Naive thymus-derived CD8-positive, alpha-beta T cell (primary cell): ENCODE measurements at places on chromosomes 1 and 21.
A peak's percentile ranks its signal among the peaks of the same experiment; 100 is the strongest.

DNA sequence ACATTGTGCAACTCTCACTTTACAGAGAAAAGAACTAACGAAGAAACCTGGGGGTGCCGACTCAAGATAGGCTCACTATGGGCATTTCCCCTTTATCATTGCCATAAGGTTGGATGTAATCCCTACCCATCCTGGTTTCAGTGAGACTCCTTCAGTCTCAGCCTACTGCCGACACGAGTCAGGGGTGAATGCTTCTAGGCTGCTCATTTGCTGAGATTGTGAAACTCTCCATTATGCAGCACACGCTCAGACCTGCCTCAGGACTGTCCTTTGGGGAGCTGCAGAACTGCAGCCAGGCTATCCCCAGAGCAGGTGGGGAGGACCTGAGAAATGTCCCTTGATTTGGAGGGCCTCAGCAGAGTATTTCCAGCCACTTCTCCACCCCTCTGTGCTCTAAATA, 22.2 kb downstream of the TSHB start:
- DNase-seq: no peak

DNA sequence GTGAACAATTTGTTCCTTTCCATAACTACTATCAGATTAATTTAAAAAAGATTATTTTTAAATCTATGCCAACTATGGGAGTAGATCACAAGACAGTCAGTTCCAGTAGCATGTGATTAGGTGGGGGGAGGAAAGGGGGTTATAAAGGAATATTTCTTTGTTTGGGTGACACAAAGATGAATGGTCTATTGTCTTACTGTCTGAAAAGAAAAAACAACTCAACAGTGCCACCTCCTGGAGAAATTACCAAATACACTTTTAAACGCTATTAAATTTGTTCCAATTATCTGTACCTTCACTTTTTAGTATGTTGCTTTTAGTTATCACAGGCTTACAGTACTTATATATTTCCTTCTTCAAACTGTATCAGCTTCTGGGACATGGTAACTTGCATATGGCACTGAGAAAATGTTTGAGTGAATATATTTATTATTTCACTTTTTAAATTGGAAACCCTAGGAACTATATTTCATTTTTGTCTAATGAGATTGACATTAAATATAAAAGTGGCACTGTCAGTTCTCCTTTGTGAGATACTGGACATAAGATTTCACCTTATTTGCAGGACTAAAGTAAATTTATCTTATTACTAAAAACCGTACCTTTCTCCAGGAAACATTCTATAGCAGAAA, 1.7 kb upstream of the SORT1 start:
- DNase-seq: peak; percentile 33

DNA sequence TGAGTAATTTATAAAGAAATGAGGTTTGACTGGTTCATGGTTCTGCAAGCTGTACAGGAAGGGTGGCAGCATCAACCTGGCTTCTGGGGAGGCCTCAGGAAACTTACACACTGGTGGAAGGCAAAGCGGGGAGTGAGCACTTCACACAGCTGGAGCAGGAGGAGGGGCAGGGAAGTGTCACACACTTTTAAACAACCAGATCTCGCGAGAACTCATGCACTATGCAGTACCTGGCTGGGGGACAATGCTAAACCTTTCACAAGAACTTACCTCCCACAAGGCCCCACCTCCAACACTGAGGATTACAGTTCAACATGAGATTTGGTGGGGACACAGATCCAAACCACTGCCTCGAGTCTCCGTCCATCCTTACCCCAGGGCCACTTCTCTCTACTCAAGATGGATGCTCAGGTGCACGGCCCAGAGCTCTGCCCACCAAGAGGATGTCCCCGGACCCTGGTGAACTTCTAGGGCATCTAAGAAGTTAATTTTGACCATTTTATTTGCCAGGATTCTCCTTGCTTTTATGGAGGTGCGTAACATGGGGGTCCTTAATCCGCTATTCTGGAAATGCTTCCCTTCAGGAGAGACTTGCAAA, 22.7 kb upstream of the ACTRT2 start:
- DNase-seq: no peak

GRCh38 chr1:162661336-162661735, 29.1 kb downstream of the DDR2 start:
- DNase-seq: no peak

DNA sequence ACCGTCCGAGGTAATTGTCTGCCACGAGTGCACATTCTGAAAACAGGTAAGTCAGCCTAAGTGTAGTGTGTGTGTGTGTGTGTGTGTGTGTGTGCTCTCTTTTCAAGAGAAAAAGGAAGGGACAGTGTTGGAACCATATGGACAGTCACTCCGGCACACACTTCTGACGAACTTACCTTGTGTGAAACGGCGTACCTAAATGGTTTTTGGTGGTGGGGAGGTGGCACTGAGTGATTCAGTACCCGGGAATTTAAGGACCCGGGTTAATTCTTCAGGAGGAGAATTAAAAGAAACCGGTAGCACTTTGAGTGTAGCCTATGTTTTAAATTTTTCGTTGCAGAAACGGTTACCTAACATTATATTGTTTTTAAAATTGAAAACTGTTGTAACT, 286 bp downstream of the ODR4 start:
- no peak for DNase-seq

DNA sequence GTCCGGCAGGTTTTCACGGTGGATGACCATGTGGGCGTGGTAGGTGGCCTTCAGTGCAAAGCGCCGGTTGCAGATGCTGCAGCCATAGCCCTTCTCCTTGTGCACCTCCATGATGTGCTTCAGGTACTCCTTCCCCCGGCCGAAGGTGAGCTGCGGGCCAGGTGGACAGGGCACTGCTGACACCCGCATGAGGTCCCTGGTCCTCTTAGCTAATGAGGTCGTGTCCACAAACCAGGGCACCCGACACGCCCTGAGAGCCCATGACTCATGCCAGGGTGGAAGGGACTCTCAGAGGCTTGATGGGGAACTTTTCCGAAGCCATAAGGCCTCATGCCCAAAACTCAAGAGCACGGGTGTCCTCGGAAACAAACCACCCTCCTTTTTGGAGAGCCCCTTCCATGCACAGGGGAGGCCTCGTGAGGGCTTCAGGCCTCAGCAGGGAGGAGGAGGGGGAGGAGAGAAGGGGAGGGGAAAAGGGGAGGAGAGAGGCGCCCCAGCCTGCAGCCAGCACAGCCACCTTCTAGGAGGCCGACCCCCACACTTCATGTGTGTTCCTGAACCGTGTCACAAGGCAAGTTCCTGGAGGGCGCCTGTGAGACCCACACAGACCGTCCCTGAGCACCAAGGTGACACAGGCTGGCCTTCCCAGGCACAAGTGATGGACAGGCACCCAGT, 54.4 kb upstream of the RIPK4 start:
- no peak for DNase-seq

DNA sequence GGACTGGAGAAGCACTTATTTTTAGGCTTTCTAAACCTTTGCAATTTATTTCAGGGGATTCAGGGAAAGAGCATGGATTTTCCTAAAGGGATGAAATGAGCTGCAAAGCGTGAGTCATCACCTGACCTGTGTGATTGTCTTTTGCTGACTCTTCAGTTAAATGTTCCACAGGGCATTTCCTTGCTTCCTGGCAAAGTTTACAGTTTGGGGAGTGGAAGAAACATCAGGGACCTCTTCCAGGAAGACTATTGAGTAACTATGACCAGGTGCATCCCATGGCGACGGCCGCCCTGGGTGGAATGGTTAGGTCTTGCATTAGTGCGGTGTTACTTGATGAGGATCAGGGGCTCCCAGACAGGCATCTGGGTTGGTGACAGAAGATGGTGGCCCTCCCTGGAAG, 79.5 kb upstream of the SIPA1L2 start:
- DNase-seq: no peak

DNA sequence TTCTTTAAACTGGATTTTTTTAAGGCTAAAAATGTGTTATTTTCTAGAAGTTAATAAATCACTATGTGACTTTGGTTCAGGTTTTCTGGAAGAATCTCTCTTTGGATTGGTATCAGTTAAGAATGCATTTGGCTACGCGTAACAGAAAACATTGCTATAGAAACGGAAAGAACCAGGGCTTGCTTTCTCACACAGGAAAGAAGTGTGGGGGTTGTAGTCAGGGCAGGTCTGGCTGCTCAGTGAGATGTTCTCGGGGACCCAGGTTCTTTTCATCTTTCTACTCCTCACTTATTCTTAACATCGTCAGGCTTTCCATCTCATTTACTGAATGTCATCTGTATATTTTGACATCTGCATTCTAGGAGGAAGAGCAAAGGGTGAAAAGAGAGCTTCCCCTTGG, 191.4 kb downstream of the ZBTB18 start:
- no peak for DNase-seq

DNA sequence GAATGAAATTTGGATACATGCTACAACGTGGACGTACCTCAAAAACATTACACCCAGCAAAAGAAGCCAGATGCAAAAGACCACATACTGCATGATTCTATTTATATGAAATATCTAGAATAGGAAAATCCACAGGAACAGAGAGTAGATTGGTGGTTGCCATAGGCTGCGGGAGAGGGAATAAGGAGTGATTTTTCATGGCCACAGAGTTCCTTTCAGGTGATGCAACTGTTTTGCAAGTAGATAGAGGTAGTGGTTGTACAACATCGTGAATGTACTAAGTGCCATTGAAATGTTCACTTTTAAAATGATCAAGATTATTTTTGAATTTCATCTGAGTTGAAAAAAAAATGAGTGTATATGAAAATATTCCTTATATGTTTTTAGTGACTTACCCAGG, 115.3 kb upstream of the RUNX1 start:
- no peak for DNase-seq

- no peak for DNase-seq
These were observed 88.3 kb upstream of the NGF start for GRCh38 chr1:115426231-115426771.

DNA sequence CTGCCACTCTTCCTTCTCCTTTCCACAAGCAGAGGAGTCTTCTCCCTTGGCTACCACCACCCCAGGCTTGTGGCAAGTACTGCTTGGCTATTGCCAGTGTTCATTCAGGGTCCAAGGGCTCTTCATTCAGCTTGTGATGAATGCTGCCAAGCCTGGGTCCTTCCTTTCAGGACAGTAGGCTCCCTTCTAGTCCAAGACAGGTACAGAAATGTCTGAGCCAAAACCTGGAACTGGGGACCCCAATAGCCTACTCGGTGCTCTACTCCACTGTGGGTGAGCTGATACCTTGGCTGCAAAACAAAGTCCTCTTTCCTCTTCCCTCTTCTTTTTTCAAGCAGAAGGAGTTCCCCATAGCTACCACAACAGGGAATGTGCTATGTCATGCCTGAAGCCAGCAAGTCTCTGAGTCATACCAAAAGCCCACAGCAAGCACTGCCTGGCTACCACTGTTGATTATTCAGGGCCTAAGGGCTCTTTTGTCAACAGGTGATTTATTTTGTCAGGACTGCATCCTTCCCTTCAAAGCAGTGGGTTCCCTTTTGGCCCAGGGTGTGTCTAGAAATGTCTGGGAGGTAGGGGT, 268.9 kb downstream of the HHAT start:
- DNase-seq: no peak

GRCh38 chr1:10295481-10296085, 85.2 kb downstream of the KIF1B start:
- no peak for DNase-seq

DNA sequence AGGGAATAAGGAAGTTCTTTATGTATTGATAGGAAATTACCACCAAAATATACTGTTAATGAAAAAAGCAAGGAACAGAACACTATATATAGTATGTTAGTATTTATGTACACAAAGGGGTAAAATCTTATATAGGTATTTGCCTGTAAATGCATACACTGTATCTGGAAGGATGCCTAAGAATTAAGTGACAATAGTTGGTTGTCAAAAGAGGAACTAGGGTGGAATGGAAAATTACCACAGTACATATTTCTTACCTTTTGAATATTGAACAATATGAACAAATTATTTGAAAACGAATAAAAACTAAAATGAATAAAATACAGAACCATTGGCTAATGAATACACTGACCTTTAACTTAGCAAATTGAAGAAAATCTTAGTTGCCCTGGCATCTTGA, 13.6 kb downstream of the ARPC5 start:
- no peak for DNase-seq

GRCh38 chr1:151062741-151063371, 2.7 kb downstream of the MLLT11 start:
- no peak for DNase-seq

GRCh38 chr1:20964540-20965484, 177.7 kb upstream of the HP1BP3 start:
- DNase-seq: no peak

DNA sequence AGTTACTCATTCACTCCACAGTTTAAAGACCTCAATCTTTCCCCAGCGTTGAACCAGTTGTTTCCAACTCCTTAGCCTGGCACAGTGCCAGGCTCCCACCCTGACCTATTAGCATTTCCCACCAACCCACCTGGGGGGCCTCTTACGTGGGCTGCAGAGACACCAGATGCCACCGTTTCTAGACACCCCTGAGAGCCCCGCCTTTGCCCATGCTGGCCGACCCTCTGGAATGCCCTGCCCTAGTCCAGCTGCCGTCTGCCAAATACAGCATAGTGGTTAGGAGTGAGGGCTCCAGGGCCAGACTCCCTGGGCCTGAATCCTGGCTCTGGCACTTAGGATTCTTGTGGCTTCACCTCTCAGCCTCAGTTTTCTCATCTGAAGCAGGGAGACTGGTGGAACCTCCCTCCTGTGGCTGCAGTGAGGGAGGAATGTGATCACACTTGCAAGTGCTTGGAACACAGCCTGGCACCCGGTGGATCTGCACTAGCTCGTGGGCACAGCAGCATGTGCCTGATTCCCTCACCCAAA, 65.2 kb downstream of the TMCO4 start:
- DNase-seq: no peak

- no peak for DNase-seq
These were observed 41.2 kb downstream of the KCNAB2 start for GRCh38 chr1:6086762-6087376.

- no peak for DNase-seq
These were observed 131.5 kb upstream of the ZNF648 start for GRCh38 chr1:182192966-182193365.

- no peak for DNase-seq
These were observed 67.8 kb upstream of the FGGY start for GRCh38 chr1:59229138-59229537.
